T-helper 22 cell (primary cell): ENCODE measurements at places on chromosomes 6 and 20.

DNA sequence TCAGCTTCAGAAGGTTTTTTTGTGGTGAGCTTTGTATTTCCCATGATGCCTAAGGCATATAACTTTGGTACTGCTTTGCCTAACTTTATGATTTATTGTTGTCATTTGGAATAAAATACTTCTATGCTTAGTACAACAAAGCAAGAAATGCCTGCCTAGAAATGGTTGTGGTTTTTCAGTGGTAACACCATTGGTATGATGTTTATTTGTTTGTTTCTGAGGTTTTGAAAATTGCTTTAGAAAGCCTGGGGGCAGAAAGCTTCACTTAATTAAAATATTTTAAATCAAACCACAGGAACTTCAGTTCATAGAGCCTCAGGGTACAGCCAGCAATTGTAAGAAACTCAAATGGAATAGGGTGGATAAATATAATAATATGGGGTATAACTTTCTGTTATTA, 351.2 kb upstream of the MAP3K7 start:
- no peak for DNase-seq

DNA sequence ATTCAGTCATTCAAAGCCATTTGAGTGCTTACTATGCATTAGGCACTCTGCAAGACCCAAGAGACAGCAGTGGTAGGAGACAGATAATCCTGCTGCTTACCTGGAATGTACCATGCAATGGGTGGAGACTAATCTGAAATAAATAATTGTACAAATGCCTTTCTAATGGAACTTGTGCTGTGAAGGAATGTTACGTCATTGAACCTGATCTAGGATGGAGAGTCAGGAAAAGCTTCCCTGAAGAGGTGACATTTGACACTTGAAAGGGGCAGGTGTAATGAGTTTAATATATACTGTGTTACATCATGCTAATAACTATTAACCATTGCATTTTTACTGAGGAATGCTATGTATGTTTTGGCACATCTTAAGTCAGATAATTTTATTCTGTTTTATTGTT, 491.0 kb upstream of the FLRT3 start:
- DNase-seq: no peak

GRCh38 chr6:33207552-33208090, 679 bp upstream of the RING1 start:
- no peak for DNase-seq

DNA sequence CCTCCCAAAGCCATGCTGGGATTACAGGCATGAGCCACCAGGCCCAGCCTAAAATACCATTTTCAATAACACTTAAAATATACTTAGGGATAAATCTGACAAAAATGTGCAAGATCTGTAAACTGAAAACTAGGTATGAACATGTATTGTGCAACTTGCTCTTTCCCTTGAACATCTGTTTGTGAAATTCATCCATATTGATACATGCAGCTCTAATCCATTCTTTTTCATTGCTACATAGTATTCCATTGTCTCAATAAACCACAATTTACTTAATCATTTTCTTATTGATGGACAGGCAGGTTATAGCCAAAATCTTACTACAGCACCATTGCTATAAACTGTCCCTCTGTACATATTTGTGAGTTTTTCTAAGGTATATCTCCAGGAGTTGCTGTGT, 4.7 kb upstream of the SLC22A16 start:
- no peak for DNase-seq

DNA sequence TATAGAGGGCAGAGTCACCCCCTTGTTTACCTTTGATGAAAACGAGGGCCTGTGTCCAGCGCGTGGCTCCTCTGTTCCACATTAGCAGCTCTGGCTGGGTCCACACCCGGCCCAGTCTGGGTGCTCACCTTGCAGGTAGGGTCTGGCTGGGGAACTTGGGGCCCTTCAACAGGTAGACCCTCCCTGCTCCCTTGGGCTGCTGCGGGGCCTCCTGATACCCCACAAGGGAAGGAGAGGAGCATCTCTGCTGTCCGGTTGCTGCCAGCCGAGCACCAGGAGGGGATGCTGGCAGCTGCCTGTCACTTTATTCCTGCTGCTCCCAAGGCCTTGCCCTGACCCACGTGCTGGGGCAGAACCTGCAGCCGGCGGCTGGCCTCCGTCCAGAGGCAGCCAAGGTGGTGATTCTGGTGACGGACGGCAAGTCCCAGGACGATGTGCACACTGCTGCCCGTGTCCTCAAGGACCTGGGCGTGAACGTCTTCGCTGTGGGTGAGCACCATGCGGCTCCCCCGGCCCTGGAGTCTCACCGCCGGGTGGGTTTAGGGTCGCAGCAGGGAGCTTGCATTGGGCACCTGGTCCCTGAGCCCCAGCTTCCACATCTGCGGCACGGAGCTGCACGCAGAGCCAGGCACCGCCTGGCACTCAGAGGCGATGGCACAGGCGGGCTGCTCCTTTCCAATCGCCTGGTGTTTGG, 15.4 kb downstream of the COL20A1 start:
- no peak for DNase-seq

GRCh38 chr6:116682334-116682712, 1.3 kb downstream of the KPNA5 start:
- no peak for DNase-seq

- no peak for DNase-seq
Observed at GRCh38 chr6:47724300-47724699, 25.9 kb downstream of the ADGRF4 start.

GRCh38 chr6:161237176-161237575, 36.7 kb downstream of the AGPAT4 start:
- DNase-seq: no peak

DNA sequence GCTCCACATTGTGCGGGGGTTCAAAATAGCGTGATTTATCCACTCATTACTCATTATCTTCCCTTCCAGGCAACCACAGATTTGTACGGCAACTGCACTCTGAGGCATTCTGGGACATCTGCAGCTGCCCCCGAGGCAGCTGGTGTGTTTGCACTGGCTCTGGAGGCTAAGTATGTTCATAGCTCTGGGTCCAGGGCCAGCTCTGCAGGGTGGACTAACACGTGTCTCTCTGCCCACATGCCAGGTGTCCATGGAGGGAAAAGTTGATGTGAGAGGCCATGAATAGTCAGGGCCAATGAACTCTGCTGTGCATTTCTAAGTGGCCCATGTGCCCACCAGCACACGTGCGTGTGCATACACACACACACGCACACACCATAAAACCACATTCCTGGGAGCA, 74.9 kb downstream of the BFSP1 start:
- no peak for DNase-seq
